Fibroblast of villous mesenchyme (primary cell): ENCODE measurements at places on chromosomes 11 and 22. TPM values are rescaled to one million over a fixed set of nuclear protein-coding genes. Genes with fewer than 3 reads are reported as not detected.
A peak's percentile ranks its signal among the peaks of the same experiment; 100 is the strongest.

DNA sequence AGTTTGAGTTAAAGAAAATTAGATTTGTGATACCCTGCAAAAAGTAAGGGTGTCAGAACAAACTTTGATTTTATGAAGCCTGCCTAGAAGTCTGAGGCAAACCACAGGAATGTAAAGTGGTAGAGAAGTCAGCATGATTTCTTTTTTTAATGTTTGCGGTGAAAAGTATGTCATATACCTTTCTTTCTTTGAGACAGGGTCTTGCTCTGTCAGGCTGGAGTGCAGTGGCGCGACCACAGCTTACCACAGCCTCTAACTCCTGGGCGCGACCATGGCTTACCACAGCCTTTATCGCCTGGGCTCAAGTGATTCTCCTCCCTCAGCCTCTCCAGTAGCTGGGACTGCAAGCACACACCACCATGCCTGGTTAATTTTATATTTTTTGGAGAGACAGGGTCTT, 4.7 kb downstream of the API5 start:
- DNase-seq, result peak; percentile 14

GRCh38 chr22:35684270-35684700, 33.4 kb upstream of the APOL5 start:
- DNase-seq, result peak; percentile 61

The GAB4 gene
- total RNA-seq, result not detected in 2 replicates

DNA sequence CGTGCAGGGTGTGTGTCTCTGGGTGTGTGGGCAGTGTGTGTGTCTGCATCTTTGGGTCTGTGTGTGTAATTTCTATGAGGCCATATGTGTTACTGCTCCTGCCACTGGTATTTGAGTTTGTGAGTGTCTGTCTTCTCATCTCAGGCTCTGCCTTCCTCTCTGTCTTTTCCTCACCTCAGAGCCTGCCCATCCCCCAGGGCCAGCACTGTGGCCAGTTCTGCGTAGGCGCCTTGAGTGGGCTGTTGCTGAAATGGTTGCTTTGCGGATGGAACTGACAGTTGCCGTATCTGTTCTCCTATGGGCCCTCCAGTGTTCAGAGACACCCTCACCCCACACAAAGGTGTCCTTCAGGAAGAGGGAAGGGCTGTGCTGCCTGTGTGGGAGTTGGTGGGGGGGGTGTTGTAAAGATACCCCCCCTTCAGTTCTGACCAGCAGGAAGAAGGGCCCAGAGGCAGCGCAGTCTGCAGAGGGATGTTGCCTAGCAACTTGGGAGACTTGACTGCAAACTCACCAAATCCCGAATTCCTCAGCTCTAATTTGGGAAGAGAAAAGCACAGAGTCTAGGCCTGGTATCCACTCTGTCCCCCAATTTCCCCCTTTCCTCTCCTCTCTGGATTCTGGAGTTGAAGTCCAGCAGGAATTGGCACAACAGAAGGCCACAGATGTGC, 2.0 kb upstream of the NRGN start:
- DNase-seq, result no peak
